ENCODE measurements at places on chromosomes 16 and 17.

DNA sequence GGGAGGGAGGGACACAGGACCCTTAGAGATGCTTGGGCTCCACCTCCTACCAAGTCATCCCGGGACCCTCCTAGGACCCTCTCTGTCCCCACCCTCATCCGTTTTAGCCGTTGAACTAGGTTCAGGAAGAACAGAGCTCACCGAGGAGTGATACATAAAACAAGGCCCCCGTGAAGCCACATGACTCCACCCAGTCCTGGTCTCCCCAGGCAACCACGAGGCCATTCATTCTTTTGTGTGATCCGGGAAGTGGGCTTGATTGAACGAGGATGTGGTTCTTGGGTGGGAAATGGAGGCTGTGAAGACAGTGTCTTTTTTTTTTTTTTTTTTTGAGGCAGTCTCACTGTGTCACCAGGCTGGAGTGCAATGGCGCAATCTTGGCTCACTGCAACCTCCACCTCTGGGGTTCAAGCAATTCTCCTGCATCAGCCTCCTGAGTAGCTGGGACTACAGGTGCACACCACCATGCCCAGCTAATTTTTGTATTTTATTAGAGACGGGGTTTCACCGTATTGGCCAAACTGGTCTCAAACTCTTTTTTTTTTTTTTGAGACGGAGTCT, 14.8 kb downstream of the TRARG1 start:
- no peak overlapping the region for H3K27ac ChIP-seq
- DNase-seq = no peak
- no peak overlapping the region for H3K4me3 ChIP-seq
- no peaks in the 10 kb centered on the region for H3K4me1 ChIP-seq

GRCh38 chr17:68383443-68384321, 73.6 kb downstream of the WIPI1 start:
- H3K4me1 ChIP-seq = no peaks in the 10 kb centered on the region
- H3K36me3 ChIP-seq = no peaks in the 10 kb centered on the region
- no peak for DNase-seq
- no peaks in the 10 kb centered on the region for H3K27me3 ChIP-seq
- no peak overlapping the region for H3K27ac ChIP-seq

DNA sequence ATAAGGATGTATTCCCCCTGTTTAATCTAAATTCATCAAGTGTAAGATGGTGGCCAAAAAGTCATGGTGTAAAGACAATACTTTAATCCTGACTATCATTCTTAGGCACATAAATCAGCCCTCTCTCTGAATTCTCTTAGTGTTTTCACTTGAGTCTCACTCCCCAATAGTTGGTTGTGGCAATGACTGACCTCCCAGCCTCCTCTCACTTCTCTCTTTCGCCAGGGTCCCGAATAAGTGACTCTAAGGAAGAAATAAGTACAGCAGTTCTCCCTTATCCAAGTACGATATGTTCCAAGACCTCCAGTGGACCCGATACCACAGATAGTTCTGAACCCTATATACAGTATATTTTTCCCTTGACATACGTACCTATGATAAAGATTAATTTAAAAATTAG, 335.3 kb downstream of the MAF start:
- H3K36me3 ChIP-seq = no peaks in the 10 kb centered on the region
- no peak overlapping the region for H3K4me3 ChIP-seq
- H3K27ac ChIP-seq = no peak overlapping the region

GRCh38 chr16:89090182-89090630, 3.4 kb upstream of the ACSF3 start:
- no peak overlapping the region for H3K4me3 ChIP-seq
- no peak overlapping the region for H3K27ac ChIP-seq
- no peaks in the 10 kb centered on the region for H3K36me3 ChIP-seq
- peaks cover 35% of the 10 kb centered on the region for H3K27me3 ChIP-seq
- peaks cover 9% of the 10 kb centered on the region for H3K4me1 ChIP-seq
- no peak for DNase-seq

GRCh38 chr16:56812884-56813283, 52.1 kb upstream of the SLC12A3 start:
- H3K4me3 ChIP-seq = no peak overlapping the region
- H3K27ac ChIP-seq = no peak overlapping the region
- no peaks in the 10 kb centered on the region for H3K27me3 ChIP-seq
- no peaks in the 10 kb centered on the region for H3K36me3 ChIP-seq

DNA sequence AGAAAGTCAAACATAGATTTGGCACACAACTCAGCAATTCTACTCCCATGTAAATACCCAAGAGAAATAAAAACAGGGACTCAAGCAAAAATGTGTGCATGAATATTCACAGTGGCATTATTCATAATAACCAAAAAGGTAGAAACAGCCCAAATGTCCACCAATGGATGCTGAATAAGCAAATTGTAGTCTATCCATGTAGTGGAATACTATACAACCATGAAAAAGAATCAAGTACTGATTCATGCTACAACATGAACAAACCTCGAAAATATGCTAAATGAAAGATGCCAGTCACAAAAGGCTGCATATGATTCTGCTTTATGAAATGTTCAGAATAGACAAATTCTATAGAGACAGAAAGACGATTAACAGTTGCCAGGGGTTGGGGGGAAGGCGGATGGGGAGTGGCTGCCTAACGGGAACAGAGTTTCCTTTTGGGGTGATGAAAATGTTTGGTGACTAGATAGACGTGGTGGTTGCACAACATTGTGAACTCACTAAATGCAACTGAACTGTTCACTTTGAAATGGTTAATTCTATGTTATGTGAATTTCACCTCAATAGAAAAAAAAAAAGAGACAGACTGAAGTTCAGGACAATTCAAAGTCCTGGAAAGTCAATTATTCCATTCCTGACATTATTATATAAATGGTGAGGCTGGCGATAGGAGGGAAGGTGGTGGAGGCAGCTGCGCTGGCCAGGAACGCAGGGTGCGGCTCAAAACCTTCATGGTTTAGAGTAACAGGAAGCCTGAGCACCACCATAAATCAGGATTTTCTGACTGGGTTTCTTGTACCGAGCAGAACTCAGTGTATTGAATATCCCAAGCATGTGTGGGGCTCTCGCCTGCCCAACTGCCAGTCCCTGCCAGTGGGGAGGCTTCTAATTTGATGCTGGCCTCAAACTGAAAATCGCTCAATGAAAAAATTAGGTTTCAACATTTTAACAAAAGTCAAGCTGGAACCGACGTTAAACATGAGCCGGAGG, 300.9 kb downstream of the C16orf95 start:
- H3K27me3 ChIP-seq = peaks cover 6% of the 10 kb centered on the region
- no peak overlapping the region for H3K27ac ChIP-seq
- H3K4me3 ChIP-seq = no peak overlapping the region
- DNase-seq = no peak
- no peaks in the 10 kb centered on the region for H3K4me1 ChIP-seq
- H3K36me3 ChIP-seq = no peaks in the 10 kb centered on the region

GRCh38 chr16:49631187-49632041, 224.5 kb downstream of the ZNF423 start:
- H3K27me3 ChIP-seq = no peaks in the 10 kb centered on the region
- H3K4me3 ChIP-seq = no peak overlapping the region
- DNase-seq = peak; percentile 23
- no peaks in the 10 kb centered on the region for H3K36me3 ChIP-seq
- no peaks in the 10 kb centered on the region for H3K4me1 ChIP-seq
